Immature natural killer cell (primary cell): ENCODE measurements at places on chromosomes 6 and 20. TPM values are rescaled to one million over a fixed set of nuclear protein-coding genes. Genes with fewer than 3 reads are reported as not detected.

The RPL10A gene
- 477 TPM for polyA plus RNA-seq

GRCh38 chr20:58143531-58143930 is 84.9 kb downstream of the ANKRD60 start:
- H3K27me3 ChIP-seq: peaks cover 2% of the 10 kb centered on the region
- no peak for DNase-seq
- H3K4me1 ChIP-seq: no peaks in the 10 kb centered on the region
- no peak overlapping the region for H3K27ac ChIP-seq
- no peaks in the 10 kb centered on the region for H3K36me3 ChIP-seq

DNA sequence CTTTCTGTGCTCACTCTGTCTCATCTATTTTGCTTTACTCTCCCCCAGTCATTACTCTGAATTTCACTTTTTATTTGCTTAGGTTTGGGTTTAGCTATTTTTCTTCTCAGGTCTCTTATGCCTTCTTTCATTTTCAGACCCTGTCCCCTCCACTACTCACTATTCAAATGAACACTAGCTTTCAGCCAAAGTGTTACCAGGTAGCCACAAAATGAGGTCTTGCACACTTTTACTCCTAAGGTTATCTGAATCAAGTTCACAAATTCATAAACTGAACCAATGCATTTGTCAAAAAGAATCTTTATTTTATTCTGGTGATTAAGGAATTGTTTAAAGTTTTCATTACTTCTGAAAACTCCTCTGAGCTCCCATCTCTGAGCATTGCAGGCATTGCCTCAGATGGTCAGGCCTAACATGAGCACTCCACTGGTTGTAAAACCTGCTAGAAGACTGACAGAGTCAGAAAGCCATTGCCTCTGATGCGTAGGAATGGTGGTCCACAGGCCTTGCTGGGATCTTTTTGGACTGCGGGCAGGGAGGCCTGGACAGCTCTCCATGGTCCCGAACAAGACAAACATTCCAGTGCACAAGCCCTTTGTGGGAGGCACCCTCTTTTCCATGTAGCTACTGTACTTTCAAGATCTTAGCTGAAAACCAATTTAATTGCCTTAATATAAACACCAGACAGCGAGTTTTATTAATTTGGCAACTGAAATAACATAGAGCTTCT is 48.5 kb downstream of the FYN start:
- peaks cover 6% of the 10 kb centered on the region for H3K27me3 ChIP-seq
- DNase-seq: no peak
- H3K4me3 ChIP-seq: peak overlapping the region; percentile 77
- H3K27ac ChIP-seq: peak overlapping the region; percentile 85
- H3K36me3 ChIP-seq: no peaks in the 10 kb centered on the region
- peaks cover 83% of the 10 kb centered on the region for H3K4me1 ChIP-seq

DNA sequence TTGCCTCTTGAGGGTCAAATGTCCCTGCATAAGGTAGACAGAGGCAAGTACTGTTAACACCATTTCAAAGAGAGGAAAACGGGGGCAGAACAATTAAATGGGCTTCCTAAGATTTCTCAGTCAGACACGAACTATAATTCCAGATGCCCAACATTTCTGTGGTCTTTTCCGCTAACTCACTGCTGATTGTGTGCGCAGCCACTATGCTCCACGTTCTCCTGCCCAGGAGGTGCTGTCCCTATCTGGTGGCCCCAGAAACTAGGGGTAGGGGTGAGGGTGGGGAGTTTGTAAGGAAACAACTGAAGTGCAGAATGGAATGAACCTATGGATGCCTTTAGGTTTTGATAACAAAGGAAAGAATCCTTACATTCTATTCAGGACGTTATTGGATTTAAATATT is 86.1 kb upstream of the BACH2 start:
- H3K27ac ChIP-seq: peak overlapping the region; percentile 34
- H3K4me3 ChIP-seq: no peak overlapping the region
- H3K27me3 ChIP-seq: peaks cover 16% of the 10 kb centered on the region
- no peak for DNase-seq
- H3K4me1 ChIP-seq: peaks cover 22% of the 10 kb centered on the region
- no peaks in the 10 kb centered on the region for H3K36me3 ChIP-seq

DNA sequence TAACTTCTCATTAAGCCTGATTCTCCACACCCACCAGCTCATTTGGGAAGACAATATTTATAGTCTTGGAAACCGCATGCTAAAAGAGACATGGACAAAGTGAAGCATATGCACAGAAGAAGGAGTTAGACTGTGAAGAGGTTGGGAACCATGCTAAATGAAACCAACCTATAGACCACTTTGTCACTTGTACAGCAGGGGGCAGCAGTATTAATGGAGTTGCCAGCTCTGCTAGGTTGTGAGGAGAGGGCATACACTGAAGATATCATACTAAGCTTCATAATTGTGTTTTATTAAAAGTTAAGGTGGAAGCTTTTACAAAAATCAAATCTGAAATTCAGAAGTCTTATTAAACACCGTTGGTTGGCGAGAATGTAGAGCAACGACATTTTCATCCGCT is 38.3 kb upstream of the HMGCLL1 start:
- H3K27ac ChIP-seq: no peak overlapping the region
- H3K36me3 ChIP-seq: no peaks in the 10 kb centered on the region
- DNase-seq: no peak
- H3K27me3 ChIP-seq: no peaks in the 10 kb centered on the region
